ENCODE measurements at places on chromosomes 3 and 15.

- no peak overlapping the region for H3K27ac ChIP-seq
- no peak for DNase-seq
- no peaks in the 10 kb centered on the region for H3K27me3 ChIP-seq
- H3K4me3 ChIP-seq = no peak overlapping the region
- H3K4me1 ChIP-seq = peaks cover 3% of the 10 kb centered on the region
Measured at GRCh38 chr3:150097588-150097890, 126.8 kb upstream of the PFN2 start.

- DNase-seq = no peak
- no peaks in the 10 kb centered on the region for H3K36me3 ChIP-seq
- H3K4me3 ChIP-seq = no peak overlapping the region
- no peaks in the 10 kb centered on the region for H3K27me3 ChIP-seq
- no peak overlapping the region for H3K27ac ChIP-seq
Measured at GRCh38 chr15:40097968-40098476, 10.7 kb downstream of the BMF start.

- no peaks in the 10 kb centered on the region for H3K27me3 ChIP-seq
- DNase-seq = no peak
- H3K36me3 ChIP-seq = peaks cover 83% of the 10 kb centered on the region
- H3K4me3 ChIP-seq = no peak overlapping the region
- H3K4me1 ChIP-seq = no peaks in the 10 kb centered on the region
- no peak overlapping the region for H3K27ac ChIP-seq
Measured at GRCh38 chr3:53225651-53226050, 30.2 kb downstream of the TKT start.

DNA sequence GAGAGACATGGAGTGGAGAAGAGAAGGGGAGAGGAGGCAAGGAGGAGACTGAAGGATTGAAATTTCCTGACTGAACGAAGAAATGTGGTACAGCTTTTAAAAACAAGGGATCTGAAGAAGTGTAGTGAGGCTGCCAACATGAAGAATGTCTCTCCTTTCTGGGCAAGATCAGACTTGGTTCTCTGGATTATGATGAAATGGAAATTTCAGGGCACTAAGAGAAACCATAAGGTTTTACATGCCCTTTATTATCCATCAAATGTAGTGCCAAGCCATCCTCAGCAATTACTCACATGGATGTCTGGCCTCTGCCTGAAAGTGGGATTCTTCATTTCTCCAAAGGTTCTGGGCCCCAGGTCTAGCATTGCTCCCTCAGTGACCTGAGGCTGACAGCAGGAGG is 77.6 kb upstream of the CCDC80 start:
- H3K4me1 ChIP-seq = no peaks in the 10 kb centered on the region
- no peak overlapping the region for H3K27ac ChIP-seq
- H3K36me3 ChIP-seq = no peaks in the 10 kb centered on the region
- no peaks in the 10 kb centered on the region for H3K27me3 ChIP-seq

GRCh38 chr3:48157202-48157840 is 30.9 kb downstream of the CDC25A start:
- DNase-seq = no peak
- H3K36me3 ChIP-seq = peaks cover 56% of the 10 kb centered on the region
- no peak overlapping the region for H3K27ac ChIP-seq
- no peak overlapping the region for H3K4me3 ChIP-seq
- peaks cover 4% of the 10 kb centered on the region for H3K4me1 ChIP-seq

DNA sequence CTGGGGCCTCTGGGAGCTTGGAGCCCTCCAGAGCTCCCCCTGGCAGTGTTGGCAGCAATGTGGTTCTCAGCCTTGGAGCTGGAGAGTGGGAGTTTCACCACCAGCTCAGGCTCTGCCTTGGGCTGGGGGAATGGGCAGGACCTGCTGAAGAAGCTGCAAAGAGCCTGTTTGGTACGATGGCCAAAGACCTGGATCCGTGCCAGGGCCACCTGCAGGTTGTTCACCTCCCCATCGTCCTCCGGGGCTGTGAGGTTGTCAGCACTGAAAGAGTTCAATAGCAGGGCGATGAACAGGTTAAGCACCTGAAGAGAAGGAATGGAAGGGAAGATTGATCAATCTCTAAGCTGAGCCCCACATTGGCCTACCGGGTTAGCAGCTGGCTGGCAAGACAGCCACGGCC is 77.3 kb upstream of the SCN5A start:
- H3K4me3 ChIP-seq = no peak overlapping the region
- DNase-seq = no peak
- H3K27ac ChIP-seq = no peak overlapping the region
- no peaks in the 10 kb centered on the region for H3K27me3 ChIP-seq

DNA sequence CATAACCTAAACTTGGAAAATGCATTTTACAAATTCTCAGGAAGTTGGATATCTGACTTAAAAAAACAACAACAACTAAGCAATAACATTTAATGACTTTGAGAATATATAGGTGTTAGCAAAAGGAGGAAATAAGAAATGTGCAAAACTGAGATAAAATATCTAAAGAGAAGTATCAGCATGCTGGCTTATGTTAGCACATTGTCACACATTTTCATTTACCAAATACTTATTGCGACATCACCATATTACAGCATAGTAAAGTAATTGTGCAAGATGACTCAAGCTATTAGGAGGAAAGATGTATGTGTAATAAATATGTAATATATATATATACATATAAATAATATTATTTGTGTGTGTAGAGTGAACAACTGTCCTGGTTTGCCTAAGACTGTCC is 9.2 kb downstream of the PTX3 start:
- H3K36me3 ChIP-seq = peaks cover 6% of the 10 kb centered on the region
- H3K4me3 ChIP-seq = no peak overlapping the region
- no peaks in the 10 kb centered on the region for H3K27me3 ChIP-seq
- H3K27ac ChIP-seq = no peak overlapping the region
- no peak for DNase-seq

DNA sequence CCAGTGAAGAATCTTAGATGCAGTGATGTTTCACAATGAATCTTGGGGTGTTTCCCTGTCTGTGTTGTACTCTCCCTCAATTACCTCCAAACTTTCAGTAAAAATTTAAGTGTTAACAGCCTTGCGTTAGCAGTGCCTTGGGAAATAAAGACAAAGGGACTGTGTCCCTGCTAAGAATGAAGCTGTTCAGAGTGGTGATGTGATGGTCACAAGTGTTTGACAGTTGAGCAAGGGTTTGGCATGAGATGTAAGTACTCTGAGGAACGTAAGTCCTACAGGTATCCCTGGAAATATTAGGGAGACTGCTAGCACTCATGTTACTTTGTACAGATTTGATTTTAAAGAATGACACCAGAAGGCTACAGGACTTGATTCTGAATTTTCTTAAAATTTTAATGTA is 304.3 kb upstream of the DPH6 start:
- no peak overlapping the region for H3K4me3 ChIP-seq
- no peak overlapping the region for H3K27ac ChIP-seq
- DNase-seq = no peak

DNA sequence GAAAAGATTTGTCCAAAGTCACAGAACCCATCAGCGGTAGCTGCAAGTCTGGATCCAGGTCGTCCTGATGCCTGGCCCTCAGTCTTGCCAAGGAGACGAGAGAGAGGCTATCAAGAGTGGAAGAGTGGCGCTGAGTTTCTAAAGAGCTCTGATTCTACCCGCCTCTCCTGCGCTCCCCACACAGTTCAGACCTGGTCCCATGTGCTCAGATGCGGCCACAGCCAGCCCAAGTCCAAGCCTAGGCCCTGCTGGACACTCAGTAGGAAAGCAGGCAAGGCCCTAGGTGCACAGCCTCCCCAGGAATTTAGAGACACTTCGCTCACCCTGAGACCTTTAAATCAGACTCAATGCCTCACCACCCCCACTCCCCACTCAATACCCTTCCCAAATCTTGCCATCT is 32.4 kb downstream of the CCDC12 start:
- H3K27me3 ChIP-seq = no peaks in the 10 kb centered on the region
- DNase-seq = no peak
- H3K4me1 ChIP-seq = no peaks in the 10 kb centered on the region
- H3K4me3 ChIP-seq = no peak overlapping the region
- H3K27ac ChIP-seq = no peak overlapping the region

DNA sequence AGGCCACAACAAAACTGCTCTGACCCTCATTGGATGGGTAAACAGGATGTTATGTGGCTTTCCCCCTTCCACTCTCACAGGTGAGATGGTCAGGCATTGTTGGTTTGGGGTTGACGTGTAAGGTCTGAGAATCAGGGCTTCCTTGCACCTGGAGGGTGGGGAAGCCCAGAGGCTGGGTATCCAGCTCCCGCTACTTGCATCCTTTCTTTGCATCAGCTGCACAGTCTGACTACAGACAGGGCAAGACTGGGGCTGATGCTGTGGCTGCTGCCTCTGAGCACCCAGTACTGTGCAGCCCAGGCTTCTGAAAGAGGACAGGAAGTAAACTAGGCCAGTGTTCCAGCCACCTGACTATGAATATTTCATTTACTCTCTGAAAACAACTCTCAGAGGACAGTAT is 58.0 kb upstream of the ATP2B2 start:
- no peak for DNase-seq
- no peaks in the 10 kb centered on the region for H3K36me3 ChIP-seq
- H3K4me1 ChIP-seq = no peaks in the 10 kb centered on the region
- H3K27me3 ChIP-seq = no peaks in the 10 kb centered on the region
- H3K4me3 ChIP-seq = no peak overlapping the region

DNA sequence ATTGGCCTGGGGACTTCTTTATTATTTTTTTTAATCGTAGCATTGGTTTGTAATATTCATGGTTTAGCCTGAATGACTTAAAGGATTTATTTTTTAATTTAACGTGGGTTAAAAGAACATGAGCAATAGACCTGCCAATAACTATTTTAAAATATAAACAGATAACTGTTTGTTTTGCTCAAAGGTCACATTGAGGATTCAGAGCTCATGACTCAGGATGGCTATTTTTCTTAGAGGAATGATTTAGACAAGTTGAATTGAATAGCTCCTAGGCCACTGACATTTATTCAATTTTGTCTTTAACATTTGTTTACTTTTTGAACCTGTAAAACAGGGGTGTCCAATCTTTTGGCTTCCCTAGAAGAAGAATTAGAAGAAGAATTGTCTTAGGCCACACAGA is 68.5 kb downstream of the ITPR1 start:
- H3K36me3 ChIP-seq = no peaks in the 10 kb centered on the region
- no peak for DNase-seq
- no peaks in the 10 kb centered on the region for H3K27me3 ChIP-seq
- no peaks in the 10 kb centered on the region for H3K4me1 ChIP-seq
- H3K4me3 ChIP-seq = no peak overlapping the region

DNA sequence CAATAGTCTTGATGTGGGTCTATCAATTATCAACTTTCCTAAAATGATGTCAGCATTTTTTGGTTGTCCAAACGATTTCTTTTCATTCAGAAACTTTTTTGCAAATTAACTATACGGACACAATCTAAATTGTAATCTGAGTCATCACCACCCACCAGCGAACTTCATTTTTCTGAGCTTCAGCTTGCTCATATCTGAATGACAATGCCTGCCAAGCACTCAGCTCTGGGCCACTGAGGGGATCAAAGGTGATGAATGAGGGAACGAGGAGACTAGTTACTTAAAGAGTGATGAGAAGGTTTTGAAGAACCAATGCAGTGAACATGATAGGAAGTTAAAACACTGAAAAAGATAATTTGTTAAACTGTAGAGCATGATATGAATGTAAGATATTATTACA is 14.9 kb upstream of the TBC1D23 start:
- peaks cover 2% of the 10 kb centered on the region for H3K4me1 ChIP-seq
- DNase-seq = no peak
- no peak overlapping the region for H3K4me3 ChIP-seq
- H3K27ac ChIP-seq = no peak overlapping the region
- no peaks in the 10 kb centered on the region for H3K27me3 ChIP-seq

- H3K36me3 ChIP-seq = no peaks in the 10 kb centered on the region
- H3K4me1 ChIP-seq = peaks cover 1% of the 10 kb centered on the region
- no peaks in the 10 kb centered on the region for H3K27me3 ChIP-seq
- no peak for DNase-seq
Measured at GRCh38 chr3:191470545-191470944, 9.6 kb downstream of the PYDC2 start.

DNA sequence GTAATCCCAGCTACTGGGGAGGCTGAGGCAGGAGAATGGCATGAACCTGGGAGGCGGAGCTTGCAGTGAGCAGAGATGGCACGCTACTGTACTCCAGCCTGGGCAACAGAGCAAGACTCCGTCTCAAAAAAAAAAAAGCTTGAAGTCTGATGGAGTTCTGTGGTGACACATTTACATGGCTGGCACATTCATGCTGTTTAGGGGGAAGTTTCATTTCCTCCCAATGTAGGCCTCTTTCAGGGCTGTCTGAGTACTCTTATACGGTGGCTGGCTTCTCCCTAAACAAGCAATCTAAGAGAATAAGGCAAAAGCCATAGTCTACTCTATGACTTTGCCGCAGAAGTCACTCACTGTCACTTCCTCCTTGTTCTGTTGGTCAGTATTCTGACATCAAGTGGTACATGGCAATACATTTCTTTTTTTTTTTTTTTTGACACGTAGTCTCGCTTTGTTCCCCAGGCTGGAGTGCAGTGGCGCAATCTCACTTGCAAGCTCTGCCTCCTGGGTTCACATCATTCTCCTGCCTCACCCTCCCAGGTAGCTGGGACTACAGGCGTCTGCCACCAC is 41.2 kb downstream of the OIP5 start:
- no peaks in the 10 kb centered on the region for H3K4me1 ChIP-seq
- H3K36me3 ChIP-seq = peaks cover 96% of the 10 kb centered on the region
- DNase-seq = no peak

GRCh38 chr15:43085921-43086320 is 19.9 kb downstream of the UBR1 start:
- no peaks in the 10 kb centered on the region for H3K27me3 ChIP-seq
- no peaks in the 10 kb centered on the region for H3K4me1 ChIP-seq
- no peak for DNase-seq

DNA sequence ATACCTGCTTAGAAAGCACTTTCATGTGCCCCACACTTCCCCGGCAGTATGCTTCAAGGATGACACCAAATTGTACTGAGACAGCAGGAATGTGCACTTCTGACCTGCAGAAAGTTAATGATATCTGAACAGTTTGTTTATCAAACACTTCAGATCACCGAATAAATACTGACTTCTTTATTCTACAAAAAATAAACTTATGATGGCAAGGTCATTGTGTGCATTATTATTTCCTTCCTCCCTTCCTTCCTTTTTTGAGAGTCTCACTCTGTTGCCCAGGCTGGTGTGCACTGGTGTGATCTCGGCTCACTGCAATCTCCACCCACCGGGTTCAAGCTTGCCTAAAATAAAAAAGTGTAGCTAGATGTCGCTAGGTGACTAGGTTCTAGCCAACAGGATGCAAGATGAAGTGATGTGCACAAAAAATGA is 80.3 kb downstream of the FAIM start:
- DNase-seq = no peak
- H3K4me1 ChIP-seq = no peaks in the 10 kb centered on the region
- H3K36me3 ChIP-seq = peaks cover 20% of the 10 kb centered on the region
- no peak overlapping the region for H3K27ac ChIP-seq
- H3K4me3 ChIP-seq = no peak overlapping the region

GRCh38 chr15:23397779-23398178 is 43.2 kb downstream of the GOLGA8S start:
- no peak for DNase-seq
- H3K27me3 ChIP-seq = peaks cover 2% of the 10 kb centered on the region
- H3K4me3 ChIP-seq = no peak overlapping the region
- H3K4me1 ChIP-seq = no peaks in the 10 kb centered on the region
- no peak overlapping the region for H3K27ac ChIP-seq

Data from neuronal stem cell (in vitro differentiated cells).